Cerebellar nuclear complex (tissue), 1 donor: ENCODE measurements at places on chromosomes 13 and 19.

DNA sequence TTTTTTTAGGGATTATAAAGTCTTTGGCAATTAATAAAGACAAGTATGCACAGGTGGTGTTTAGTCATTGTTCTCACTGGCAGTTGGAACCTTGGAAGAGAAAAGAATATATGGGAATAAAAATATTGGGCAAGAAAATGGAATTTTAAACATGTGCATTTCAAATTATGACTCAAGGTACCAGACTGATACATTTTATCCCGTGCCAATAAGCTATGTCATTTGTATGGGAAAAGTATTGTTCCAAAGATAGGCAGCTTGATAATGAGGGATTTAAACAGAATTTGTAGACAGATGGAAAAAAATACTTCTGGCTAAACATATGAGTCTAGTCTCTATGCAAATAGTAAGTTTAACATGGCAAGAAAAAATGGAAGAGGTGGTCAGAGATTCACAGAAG is 169.5 kb upstream of the UFM1 start:
- no peak for DNase-seq

- DNase-seq, result no peak
Measured at GRCh38 chr19:44212866-44213346, 574 bp downstream of the ZNF227 start.

DNA sequence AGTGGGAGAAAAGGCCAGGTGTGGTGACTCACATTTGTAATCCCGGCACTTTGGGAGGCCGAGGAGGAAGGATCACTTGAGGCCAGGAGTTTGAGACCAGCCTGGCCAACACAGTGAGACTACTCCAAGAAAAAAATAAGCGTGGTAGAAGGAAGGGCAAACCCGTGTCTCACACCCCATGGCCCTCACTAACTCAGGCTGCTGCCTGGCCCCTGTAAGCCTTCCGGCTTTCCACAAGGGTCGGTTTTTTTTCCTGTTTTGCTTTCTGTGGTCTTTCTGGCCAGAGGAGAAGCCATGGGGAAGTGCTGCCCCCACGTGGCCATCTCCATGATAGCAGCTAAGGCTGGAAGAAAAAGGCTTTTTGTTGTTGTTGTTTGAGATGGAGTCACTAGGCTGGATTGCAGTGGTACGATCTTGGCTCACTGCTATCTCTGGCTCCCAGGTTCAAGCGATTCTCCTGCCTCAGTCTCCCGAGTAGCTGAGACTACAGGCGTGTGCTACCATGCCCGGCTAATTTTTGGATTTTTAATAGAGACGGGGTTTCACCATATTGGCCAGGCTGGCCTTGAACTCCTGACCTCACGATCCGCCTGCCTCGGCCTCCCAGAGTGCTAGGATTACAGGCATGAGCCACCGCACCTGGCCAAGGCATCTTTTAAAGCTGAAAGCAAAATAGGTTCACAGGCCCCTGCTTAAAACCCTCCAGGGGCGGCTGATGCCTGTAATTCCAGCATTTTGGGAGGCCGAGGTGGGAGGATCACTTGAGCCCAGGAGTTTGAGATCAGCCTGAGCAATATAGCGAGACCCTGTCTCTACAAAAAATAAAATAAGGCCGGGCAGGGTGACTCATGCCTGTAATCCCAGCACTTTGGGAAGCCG is 7.5 kb upstream of the ARHGEF18 start:
- no peak for DNase-seq

DNA sequence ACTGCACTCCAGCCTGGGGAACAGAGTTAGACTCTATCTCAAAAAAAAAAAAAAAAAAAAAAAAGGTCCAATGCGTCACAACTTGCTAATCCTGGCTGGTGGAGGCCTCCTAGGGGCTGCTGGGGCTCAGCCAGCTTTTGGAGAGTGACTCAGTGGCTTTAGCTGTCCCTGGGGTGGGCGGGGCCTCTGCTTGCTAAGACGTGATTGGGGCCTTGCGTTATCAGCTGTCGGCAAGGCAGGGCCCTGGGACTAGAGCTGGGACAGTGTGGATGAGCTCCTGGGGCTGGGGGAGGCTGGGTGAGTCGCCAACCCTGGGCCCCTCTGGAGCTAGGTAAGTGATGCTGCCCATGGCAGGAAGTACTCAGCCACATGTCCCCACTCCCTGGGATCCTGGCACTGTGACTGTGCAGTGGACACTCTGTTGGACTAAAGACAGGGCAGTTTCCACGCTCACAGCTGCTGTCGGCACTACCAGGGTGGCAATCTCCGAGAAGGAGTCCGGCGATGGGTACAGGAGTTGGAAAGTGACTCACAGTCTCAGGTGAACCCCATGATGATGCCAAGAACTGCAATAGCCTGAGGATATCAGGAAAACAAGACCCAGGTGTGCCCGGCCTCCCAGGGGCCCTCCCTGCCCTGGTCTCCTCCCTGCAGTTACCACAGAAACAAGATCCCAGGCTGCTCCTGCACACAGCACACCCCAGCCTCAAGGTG is 32.2 kb downstream of the F2RL3 start:
- no peak for DNase-seq

DNA sequence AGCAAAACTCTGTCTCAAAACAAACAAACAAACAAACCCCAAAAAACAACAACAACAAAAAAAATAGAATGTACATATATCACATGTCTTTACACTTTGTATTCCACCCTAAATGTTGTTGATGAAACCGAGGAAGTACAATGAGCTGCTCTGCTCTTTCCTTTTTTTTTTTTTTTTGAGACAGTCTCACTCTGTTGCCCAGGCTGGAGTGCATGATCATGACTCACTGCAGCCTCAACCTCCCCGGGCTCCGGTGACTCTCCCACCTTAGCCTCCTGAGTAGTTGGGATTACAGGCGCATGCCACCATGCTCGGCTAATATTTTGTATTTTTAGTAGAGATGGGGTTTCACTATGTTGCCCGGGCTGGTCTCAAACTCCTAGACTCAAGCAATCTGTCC is 30.6 kb upstream of the LRP3 start:
- no peak for DNase-seq

- no peak for DNase-seq
Measured at GRCh38 chr19:51470966-51471365, 7.4 kb upstream of the CEACAM18 start.

GRCh38 chr19:35002037-35002535 is 2.0 kb downstream of the GRAMD1A start:
- no peak for DNase-seq

- no peak for DNase-seq
Measured at GRCh38 chr13:75178436-75178835, 303.5 kb downstream of the TBC1D4 start.

GRCh38 chr19:3481241-3482090 is 1.1 kb upstream of the SMIM24 start:
- no peak for DNase-seq

- no peak for DNase-seq
Measured at GRCh38 chr13:26821672-26822071, 61.1 kb upstream of the GPR12 start.

GRCh38 chr13:87331178-87331577 is 340.0 kb upstream of the SLITRK5 start:
- no peak for DNase-seq
